EH (cell line): ENCODE measurements at places on chromosomes 1 and 21.

GRCh38 chr1:21750841-21751240 is 32.1 kb downstream of the USP48 start:
- DNase-seq: no peak

DNA sequence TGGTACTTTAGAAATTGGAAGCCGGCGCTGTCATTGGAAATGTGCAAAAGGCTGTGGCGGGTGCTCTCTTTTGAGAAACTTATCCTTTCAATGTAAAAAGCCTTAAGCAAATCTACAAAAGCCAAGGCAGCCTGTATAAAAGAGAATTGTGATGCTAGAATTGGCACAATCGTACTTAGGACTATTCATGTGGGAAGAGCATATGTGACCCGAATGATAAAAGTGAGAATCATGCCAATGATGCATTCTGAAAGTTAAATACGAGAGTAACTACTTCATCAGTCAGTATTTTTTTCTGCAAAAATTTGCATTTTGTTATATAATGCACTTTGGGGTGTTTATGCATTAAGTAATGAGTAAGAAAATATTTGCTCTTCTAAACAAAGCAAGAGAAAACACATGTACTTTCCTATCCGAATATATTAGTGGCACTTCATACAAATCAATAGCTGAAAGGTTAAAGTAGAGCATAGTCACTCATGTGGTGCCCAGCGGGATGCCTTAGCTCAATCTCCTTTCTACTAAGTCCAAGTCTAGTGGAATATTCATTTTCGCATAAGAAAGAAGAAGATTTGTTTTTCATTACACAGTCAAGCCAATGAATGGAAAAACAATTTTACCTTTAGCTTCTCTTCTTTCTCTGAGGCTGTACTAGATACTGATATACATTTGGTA is 1256.6 kb upstream of the B3GALT2 start:
- no peak for DNase-seq

DNA sequence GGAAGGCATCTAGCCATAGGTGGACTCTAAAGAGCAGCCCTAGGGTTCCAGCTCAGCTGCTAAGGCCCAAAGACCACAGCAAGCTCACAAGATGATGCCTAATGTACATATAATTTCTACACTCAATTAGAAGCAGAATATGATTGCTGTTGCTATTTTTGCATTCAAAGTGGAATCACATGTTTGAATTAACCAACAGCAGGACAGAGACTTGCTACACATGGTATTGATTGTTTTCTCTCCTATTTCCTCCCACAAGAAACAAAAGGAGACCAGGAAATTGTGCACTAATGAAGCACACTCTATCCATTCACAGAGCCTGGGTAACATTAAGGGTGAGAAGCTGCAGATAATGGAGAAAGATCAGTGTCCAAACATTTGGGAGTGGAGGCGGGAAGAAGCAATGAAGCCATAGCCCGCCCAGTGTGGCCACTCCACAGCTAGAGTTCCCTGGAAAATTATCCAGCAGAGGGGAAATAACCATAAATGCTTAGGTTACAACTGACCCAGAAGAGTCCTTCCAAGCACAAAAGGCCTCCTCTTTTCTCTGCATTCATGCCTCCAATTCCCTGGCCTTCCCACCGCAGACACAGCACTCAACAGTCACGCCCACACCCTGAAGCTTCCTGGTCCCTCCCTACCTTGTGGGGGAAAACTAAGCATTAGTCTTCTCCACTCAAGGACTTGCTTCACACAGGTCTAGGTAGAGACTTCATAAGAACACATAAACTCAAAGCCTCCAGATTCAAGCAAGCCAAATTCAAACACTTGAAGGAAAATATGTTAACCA is 7.5 kb downstream of the CNN3 start:
- no peak for DNase-seq

GRCh38 chr1:21661886-21662285 is 7.3 kb downstream of the RAP1GAP start:
- no peak for DNase-seq
